ENCODE measurements at places on chromosomes 7 and 10.
A peak's percentile ranks its signal among the peaks of the same experiment; 100 is the strongest.

GRCh38 chr7:153022475-153023193, 263.1 kb downstream of the ACTR3B start:
- DNase-seq, result no peak

GRCh38 chr10:22325272-22326144, 4.6 kb downstream of the BMI1 start:
- DNase-seq, result peak; percentile 66

DNA sequence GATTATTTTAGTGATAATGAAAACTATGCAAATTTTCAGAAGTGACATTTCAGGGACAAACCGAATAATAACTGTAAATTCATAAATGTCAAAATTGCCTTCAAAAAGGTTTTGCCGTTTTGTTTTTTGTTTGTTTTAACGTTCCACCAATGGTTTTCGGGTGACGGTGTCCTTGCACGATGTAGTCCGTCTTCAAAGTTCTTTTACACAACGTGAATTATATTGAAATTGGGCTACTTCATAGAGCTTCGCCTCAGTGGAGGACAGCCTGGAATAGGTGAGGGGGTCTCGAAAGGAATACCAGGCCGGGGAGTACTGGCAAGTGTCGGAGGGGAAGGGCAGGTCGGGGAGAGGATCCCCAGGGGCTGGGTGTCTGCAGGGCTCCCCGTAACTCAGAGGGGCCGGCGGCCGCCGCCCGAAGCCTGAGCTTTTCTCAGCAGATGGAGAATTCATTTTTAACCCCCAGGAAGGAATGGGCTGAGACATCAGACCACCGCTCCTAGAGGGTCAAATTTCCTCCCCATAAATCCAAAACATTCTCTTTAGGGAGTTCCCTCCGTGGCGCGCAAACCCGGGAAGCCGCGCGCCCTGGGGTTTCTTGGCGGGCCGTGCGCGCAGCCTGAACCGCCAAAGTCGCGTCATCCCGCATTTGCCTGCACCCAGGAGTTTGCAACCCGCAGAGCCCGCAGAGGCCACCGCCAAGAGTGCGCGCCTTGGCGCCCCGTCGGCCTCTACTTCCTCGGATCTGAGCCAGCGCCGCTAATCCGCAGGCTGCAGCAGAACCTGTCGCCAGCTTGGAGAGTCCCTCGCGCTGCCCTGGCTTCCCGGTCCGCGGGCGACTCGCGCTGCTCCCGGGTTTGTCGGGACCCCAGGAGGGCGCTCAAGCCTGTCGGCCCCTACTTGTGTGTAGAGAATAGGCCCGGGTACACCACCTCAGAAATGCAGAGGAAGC, 17.3 kb upstream of the EVX1 start:
- no peak for DNase-seq

DNA sequence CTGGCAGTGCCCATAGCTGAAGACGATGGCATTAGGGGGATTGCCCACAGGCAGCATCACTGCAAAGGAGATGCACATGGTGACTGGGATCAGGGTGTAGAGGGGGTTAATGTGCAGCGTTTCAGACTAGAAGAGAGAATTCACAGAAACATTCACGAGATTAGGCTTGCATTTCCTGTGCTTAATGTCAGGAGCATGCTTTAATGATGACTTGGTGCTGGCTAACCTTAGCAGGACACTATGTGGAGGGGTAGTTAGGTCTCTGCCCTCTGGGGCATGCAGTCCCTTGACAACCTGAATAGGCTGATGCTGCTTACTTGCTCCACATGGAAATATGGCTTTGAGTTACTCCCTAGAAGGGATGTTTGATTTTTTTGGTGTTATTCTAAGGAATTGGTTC, 21.8 kb downstream of the STMP1 start:
- DNase-seq, result no peak

- no peak for DNase-seq
Measured at GRCh38 chr10:69845574-69846292, 44.0 kb downstream of the COL13A1 start.

DNA sequence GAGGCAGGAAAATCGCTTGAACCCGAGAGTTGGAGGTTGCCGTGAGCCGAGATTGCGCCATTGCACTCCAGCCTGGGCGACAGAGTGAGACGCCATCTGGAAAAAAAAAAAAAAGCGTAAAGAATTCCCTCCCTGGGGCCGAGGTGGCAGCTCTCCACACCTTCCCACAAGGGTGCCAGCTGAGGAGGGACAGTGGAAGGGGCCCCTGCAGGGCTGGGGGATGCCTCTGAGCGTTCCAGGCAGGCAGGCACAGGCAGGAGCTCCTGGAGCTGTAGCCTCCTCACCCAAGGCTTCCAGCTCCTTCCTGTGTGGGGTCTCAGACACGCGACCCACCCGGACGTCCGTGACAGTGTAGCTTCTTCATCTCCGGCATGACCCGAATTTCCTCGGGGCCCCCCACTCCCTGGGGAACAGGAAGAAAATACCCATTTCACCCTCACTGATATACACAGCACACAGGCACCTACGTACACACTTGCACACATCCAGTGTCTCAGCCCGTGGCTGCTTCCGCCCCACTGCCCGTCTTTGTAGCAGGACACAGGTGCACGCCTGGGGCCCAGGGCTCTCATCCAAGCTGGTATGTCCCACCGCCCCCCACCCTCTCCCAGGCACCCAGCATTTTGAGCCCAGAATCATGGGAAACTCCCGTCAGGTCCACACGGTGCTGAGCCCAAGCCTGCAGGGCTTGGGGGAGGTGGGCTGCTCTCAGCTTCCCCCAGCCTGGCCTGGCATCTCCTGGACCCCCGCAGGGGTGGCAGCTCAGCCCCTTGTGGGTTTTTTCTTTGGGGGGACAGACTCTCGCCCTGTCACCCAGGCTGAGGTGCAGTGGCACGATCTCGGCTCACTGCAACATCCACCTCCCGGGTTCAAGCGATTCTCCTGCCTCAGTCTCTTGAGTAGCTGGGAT, 25.7 kb downstream of the GRIFIN start:
- DNase-seq, result no peak

DNA sequence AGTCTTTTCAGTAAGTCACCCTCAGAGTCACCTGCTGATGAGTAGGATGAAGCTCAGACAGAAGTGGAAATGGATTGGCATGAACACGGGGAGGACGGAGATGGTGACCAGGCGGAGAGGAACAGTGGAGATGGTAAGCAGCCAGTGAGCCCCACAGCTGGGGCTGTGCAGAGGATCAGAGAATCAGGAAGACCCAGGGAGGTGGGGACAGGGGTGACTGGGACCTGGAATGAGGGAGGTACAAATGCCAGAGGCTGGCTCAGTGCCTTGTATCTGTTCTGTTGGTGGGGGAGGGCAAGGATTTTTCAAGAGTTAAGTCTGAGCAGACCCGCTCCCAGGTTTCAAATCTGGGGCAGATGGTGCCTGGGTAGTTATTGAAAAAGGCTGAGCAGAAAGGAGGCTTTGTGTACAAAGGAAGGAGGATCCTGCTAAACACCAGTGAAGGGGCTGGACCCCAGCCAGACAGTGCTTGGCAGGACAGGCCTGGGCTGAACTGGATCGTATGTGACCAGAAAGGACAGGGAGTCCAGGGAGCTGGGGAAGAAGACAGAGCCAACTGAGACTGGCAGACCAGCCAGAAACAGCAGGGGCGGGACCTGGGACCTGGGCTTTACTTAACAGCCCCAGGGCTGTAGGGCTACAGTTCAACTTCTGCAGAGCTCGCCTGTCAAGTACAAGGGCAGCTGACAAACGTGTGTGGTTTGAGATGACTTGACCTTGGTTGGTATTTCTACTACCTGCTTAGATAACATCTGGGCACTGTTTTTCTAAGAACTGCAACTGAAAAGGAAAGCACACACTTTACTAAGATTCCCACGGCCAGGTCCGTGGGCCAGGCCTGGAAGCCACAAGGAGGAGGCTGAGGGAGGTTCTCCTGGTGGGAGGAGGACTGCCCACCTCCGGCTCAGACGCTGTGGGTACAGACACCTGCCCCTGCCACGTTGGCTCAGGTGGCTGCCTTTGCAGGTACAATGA, 13.2 kb upstream of the FRMPD2 start:
- DNase-seq, result no peak

- DNase-seq, result peak; percentile 70
Measured at GRCh38 chr10:80205477-80206276, at the start of gene ANXA11. Gene ANXA11, minus strand, starts transcription at chr10:80205537. Its CDS starts 32,676 bp downstream, at chr10:80172861.

GRCh38 chr7:69946901-69947300, 348.6 kb downstream of the AUTS2 start:
- DNase-seq, result no peak

DNA sequence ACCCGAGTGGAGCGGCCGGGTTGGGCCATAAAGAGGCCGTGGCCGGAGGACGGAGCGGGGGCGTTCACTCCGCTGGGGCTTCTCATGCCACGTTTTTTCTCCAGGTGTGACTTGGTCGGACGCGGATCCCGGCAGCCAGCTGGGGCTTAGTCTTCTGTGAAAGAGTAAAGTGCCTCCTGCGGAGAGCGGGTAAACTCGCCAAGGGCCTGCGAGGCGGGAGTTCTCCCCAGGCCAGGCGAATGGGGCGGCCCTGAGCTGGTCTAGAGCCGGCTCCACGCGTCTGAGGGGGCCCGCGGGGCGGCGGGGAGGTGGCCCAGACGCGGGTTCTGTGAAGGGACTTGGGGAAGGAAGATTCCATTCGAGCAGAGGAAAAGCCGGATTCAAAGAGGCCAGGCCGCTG, 86.3 kb upstream of the VIPR2 start:
- DNase-seq, result no peak

DNA sequence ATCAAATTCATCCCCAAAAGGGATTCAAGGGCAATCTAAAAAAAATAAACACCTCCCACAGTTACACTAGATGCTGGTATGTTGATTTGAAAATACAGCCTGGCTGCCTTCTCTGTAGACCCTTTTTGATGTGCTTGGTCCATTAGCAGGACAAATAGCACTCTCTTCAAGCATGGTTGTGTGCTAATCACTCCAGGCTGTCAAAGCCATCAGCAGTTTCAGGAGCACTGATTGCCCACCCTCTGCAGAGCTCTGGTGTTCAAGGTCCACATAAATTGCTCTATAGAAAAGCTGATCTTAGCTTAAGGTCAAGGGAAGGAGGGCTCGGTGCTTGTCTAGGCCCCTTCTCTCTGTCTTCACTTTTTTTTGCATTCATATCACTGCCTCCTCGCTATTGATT, 35.4 kb downstream of the PRR15 start:
- DNase-seq, result no peak

GRCh38 chr7:157008206-157009169, 2.0 kb downstream of the MNX1 start:
- no peak for DNase-seq

GRCh38 chr10:120421250-120421649, 35.8 kb upstream of the PLPP4 start:
- no peak for DNase-seq

DNA sequence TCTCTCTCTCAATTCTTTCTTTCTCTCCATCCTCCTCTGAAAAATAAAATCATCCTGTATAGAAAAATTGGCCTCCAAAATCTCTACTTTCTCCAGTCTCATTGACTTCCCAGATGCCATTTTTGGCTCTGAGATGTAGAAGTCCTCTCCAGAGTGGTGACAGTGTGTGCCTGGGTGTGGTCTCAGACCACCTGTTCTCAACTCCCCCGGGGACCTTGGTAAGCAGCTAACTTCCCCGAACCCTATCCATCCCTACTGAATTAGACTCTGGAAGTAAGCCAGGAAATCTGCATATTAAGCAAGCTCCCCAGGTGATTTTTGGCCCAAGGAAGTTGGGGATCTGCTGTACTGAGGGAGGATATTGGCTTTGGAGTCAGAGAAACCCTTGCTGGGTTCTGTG, 120.5 kb downstream of the WDR11 start:
- no peak for DNase-seq

DNA sequence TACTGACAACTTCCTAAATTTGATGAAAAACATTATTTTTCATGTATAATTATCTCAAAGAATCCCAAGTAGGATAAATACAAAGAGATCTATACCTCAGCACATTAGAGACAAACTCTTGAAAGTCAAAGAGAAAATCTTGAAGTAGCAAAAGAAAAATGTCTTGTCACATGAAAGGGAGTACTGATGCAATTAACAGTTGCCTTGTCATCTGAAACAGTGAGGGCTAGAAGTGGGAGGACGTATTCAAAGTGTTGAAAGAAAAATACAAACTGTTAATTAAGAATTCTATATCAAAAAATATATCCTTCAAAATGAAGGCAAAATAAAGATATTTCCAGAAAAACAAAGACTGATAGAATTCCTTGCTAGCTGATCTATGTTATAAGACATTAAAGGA, 35.5 kb upstream of the ARHGAP22 start:
- DNase-seq, result no peak

GRCh38 chr10:98458809-98459784, 12.4 kb upstream of the HPS1 start:
- no peak for DNase-seq

GRCh38 chr7:135756191-135756590, 7.6 kb upstream of the FAM180A start:
- no peak for DNase-seq

GRCh38 chr7:22430457-22430856, 69.5 kb downstream of the STEAP1B start:
- DNase-seq, result no peak

DNA sequence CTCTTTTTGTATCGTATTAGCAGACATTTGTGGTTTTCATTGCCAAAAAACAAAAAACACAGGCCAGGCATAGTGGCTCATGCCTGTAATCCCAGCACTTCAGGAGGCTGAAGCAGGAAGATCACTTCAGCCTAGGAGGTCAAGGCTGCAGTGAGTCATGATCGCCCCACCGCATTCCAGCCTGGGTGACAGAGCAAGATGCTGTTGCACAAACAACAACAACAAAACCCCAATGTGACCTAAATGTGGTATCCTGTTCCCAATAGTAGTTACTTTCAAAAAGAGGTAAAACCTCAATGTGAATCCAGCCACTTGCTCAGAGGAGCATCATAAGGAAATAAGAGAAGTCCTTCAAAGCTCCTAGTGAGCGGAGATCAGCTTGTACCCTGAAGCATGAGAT, 45.8 kb upstream of the SKAP2 start:
- no peak for DNase-seq

DNA sequence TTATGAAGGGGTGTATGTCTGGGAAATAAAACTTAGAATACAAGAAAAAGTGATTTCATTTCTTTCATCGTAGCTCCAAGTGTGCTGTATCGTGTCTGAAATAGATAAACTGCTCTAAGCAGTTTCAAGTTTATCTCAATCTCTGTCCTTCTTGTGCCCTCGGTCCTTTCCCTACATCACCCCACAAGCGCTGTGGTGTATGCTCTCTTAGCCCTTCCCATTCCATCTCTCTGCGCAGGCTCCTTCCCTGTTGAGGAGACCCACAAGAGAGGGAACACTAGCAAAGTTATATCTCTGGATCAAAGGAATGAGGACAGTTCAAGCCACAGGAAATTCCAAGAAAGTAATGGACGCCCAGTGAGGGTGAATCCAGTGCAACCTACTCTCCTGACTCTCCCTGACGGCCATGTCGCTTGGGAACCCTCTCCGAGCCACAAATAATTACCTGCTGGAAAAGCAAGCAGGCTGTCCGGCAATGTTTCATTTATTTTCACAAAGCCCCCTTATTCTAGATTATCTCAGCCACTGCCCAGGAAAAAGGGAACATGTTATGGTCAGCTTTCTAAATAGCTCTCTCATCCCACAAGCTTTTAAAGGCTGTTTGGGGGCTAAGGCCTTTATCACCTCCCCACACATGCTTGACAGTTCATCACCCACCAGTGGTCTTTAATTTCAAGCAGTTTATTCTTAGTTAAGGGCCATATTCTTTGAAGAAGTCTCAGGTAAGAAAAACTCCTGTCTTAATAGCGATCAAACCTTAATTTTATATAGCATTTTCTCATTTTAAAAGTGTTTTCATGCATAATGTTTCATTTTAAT, 34.8 kb downstream of the LRRC4 start:
- no peak for DNase-seq

- DNase-seq, result no peak
Measured at GRCh38 chr7:55375237-55375636, 10.1 kb downstream of the LANCL2 start.
